Stimulated activated CD4-positive, alpha-beta T cell treated with anti-CD3 and anti-CD28 coated beads, Interleukin-1b, Interleukin-23, amount 100 ng/mL, for 1 hour (primary cell): ENCODE measurements at places on chromosomes 2 and 18.

GRCh38 chr18:60893355-60894097, 439.7 kb upstream of the CDH20 start:
- no peak for DNase-seq

- DNase-seq: no peak
These were observed 48.4 kb upstream of the ZNF397 start for GRCh38 chr18:35192415-35192814.

DNA sequence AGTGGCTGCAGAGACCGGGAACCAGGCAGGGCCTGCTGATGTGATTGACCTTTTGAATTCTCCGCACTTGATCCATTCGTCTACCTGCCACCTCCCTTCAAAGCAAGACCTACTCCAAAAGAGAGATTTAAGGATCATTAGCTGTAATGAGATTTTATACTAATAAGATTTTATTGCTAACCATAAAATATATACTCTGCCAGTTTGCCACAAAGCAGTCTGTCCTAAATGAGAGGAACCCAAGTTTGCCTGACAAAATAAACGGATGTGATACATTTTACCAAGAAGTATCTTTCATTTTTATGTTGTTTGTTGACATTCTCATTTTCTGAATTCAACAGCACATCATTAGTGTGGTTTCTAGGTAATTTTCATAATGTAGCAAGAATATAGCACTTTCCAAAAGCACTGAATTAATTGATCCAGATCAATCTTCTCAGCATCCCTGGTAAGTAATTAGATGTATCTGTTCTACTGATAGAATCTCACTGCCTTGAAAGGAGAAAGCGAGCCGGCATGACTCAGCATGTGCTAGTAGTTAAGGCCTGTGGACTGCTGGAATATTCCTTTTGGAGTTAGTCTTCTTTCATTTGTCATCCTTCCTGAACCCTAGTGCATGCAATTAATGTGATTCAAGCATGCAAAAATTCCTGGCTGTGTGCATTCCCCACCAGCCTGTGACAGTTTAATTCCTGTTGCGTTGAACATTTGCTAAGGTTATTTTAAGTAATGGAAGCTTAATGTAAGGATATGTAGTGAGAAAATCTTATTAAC, 128.5 kb downstream of the ARL6IP6 start:
- no peak for DNase-seq

GRCh38 chr18:23378302-23378686, 74.8 kb upstream of the RIOK3 start:
- DNase-seq: no peak

- DNase-seq: no peak
These were observed 15.3 kb downstream of the KYNU start for GRCh38 chr2:142892715-142893114.
